Hematopoietic multipotent progenitor cell treated with erythropoietin and hydrocortisone succinate and interleukin-3 and kit ligand, for 15 days (in vitro differentiated cells): ENCODE measurements at places on chromosomes 2 and 18.

GRCh38 chr18:79952456-79952995 lies 1.1 kb upstream of the SLC66A2 start:
- no peak for DNase-seq

DNA sequence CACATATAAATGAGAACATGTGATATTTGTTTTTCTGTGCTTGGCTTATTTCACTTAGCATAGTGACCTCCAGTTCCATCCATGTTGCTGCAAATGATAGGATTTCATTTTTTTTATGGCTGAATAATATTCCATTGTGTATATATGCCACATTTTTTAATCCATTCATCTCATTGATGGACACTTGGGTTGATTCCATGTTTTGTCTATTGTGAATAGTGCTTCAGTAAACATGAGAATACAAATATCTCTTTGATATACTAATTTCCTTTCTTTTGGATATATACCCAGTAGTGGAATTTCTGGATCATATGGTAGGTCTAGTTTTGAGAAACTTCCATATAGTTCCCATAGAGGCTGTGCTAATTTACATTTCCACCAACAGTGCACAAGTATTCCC lies 3.7 kb upstream of the NEMP2 start:
- no peak for DNase-seq

DNA sequence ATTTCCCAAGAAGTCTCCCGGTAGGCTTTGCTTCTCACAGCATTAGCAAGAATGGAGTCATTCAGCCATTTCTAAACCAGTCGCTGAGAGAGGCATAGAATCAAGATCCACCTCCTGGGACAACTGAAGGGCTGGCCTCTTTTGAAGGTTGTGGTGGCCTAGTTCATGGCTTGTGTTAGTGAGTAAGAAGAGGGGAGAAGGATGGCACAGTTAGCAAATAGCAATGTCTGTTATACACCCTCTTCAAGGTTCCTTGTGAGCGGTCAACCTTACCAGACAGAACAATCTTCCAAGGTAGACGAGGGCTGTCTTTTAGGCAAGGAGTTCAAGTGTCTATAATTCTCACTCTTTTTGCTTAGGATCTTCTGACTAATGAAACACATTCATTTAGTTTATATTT lies 35.4 kb upstream of the DNAH7 start:
- DNase-seq, result no peak

DNA sequence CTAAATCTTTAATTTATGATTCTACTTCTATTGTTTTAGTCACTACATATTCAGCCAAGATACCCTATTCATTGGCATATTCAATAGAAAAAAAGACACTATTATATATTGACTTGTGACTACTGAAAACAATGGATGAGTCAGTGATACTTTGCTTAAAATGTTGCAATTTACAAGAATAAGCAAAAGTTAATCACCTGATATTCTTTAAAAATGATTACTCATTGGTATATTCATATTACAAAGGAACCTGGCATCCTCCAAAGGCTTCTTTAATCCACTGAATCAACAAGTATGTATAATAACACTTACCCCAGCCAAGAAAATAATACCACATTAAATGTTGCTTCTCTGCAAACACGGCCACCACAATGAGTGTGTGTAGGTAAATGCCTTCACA lies 87.8 kb downstream of the CALCRL start:
- DNase-seq, result no peak

- no peak for DNase-seq
Measured at GRCh38 chr2:71852141-71852711, 295.4 kb downstream of the CYP26B1 start.

GRCh38 chr18:47317824-47318508 lies 66.5 kb upstream of the SKOR2 start:
- no peak for DNase-seq

- no peak for DNase-seq
Measured at GRCh38 chr2:16200554-16201193, 260.3 kb downstream of the MYCN start.

DNA sequence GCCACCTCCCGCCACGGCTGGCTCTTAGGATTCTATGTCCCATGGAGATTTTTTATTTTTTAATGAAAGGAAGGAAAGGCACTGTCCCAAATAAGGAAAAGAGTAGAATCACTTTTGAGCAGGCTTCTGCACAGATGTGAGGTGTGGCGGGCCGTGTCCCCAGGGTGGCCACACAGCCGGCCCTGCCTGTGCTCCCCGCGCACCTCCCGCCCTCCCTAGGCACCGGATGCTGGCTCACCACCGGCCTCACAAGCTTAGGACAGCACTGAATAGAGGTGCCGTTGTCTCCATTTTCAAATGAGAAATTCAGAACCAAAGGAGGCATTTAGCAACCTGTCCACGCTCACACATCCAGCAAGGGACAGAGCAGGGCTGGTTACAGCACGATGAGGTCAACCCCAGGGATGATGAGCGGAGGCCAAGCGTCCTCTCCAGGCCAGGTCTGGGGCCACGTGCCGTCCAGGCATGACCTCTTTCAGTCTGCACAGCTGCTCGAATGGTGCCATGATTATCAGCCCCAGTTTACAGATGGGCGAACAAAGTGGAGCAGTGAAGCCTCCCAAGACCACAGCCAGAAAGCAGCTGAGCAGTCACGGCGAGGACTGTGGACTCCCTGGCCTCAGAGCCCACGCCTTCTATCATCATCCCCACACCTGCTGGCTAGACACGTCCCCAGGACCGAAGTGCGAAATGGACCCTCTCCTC lies 20.7 kb upstream of the TEX51 start:
- DNase-seq, result no peak

GRCh38 chr18:22752014-22752413 lies 181.1 kb upstream of the RBBP8 start:
- no peak for DNase-seq

DNA sequence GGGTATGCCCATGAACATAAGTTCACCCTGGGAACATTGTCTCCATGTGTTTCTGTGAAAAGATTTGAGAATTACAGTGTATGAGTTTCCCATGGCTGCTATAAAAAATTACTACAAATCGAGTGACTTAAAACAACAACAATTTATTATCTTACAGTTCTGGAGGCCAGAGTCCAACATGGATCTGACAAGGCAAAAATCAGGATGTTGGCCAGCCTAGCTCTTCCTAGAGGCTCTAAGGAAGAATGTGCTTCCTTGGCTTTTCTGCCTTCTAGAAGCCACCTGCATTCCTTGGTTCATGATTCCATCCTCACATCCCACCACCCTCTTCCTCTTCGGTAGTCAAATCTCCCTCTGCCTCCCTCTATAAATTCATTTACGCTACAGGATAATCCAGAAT lies 38.6 kb downstream of the FAM124B start:
- DNase-seq, result no peak

DNA sequence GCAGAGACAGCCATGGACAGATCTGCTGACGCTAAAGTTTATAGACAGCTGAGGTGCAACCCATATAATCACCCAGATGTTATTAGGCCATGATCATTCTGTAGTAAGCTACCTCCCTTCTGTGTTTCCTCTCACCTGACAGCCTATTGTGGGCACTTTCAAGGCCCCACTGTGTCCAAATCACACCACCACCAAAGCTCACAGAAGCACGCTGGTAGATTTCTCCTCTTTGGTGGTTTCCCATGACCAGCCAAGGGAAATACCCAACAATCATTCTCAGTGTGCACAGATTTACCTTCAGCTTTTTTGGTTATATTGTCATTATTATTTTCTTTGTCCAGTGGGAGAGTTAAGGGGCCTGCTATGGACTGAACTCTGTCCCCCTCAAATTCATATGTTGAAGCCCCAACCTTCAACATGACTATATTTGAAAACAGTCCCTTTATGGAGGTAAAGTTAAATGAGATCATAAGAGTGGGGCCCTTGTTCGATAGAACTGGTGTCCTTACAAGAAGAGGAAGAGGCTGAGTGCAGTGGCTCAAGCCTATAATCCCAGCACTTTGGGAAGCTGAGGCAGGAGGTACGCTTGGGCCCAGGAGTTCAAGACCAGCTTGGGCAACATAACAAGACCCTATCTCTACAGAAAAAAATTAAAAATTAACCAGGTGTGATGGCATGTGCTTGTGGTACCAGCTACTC lies 74.0 kb upstream of the MSH6 start:
- no peak for DNase-seq

DNA sequence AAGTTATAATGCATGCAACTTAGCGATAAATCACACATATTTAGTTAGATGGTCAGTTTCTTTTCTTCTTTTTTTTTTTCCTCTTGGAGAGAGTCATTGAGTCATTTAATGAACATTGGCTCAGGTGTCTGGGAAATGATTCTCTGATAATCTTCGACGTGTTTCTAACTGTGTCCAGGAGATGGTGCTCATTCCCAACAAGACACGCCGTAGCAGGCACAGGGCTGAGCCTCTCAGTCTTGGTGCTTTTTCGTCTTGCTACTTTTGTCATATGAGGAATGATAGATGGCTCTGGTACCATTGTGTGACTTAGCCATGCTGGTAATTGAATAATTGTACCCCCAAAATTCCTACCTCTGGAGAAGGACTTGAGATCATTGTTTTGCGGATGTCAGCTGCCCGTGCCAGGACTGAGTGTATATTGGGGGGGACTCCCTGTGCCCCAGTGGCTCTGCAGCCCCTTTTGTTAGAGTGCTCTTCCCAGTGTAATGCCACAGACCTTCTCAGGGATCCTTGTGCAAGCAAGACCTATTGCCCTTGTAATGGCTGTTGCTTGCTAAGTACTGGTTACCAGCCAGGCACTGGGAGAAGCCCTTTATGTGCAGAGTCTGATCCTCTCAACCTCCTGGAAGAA lies 107.6 kb upstream of the CYRIA start:
- DNase-seq, result no peak

GRCh38 chr2:231063347-231063746 lies 6.7 kb downstream of the PSMD1 start:
- DNase-seq, result no peak
